ENCODE measurements at places on chromosomes 6 and 20.

DNA sequence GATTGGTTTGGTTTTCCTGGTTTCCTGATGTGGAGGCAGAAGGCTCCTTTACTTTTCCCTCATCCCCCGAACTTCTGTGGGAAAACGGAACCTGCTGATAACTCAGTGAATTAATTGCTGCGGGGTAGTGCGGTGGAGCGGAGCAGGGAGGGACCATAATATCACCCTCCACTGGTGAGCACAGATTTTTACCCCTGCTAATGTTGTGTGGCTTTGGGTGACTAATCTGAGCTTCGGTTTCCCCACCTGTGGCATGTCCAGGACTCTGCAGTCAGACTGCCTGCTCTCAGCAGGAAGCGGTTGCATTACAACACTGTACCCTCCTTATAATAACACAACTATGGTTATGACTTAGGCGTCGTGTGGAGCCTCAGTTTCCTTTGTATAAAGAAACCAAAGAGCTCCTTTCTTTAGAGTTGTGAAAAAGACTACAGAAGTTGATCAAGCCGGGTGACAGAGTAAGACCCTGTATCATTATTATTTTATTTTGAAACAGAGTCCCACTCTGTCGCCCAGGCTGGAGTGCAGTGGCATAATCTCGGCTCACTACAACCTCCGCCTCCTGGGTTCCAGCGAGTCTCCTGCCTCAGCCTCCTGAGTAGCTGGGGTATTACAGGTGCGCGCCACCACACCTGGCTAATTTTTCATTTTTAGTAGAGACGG, 2.2 kb upstream of the ID1 start:
- no peak for DNase-seq

GRCh38 chr6:165952514-165952913, 215.1 kb downstream of the TBXT start:
- no peak for DNase-seq

DNA sequence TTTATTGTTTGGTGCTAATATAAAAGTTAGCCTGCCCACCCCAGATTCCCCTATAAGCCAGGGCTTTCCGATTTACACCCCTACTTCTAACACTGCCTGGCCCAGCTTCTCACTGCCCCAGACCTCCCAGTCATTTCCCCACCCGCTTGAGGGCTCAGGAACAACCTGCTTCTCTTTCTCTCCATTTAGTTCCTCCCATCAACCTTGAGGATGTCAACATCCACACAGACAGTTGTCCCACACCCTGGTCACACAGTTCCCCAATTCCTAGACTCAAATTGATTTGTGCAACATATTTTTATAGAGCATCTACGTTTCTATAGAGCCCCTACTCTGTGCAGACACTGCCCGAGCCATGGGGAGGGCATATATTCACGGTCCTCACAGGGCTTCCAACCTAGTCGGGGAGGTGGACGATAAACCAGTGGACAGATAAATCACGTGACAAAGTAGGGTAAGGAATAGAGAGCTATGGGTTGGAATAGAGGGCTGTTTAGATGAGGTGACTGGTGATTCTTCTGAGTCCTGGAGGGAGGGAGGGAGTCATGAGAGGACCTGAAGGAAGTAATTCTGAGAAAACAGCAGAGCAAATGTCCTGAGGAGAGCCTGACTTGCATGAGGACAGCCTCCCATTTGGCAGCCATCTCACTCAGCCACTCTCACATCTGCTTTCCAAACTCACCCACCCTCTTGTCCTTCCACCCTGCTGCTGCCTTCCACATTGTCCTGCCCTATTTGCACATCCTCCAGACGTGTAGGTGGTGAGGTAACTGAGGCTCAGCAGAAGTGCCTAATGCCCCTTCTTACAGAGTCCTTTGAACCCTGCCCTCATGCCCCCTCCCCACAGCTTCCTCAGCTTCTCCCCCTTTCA, 6.3 kb downstream of the GABRR2 start:
- DNase-seq = no peak

GRCh38 chr20:53918949-53919361, 151.4 kb downstream of the BCAS1 start:
- no peak for DNase-seq

- DNase-seq = no peak
Observed at GRCh38 chr6:38034274-38034914, 214.9 kb downstream of the ZFAND3 start.

DNA sequence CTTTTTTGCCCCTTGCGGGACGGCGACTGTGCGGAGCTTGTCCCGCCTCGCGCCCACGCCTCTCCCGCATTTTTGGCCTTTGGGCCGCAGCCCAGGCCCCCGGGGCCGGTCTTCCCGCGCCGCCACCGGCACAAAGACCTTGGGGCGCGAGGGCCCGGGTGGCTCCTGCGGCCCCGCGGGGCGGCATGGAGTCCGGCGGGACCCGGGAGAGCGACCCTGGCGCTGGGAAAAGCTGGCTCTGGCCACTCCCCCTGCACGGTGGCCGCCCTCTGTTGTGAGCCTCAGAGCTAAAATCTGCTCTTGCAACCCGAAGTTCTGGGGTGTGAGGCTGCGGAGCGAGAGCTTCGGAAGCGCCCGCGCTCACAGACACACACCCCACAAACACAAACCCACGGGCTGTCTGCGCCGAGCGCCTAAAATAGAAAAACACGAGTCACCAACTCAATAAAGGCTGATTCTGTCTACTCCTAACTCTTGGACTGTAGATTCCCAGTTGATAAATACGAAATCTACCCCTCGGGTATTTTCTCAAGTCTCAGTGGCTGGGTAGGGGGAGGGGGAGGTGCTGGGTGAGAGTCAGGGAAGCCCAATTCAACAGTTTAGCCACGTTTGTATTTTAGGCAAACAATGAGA, 496 bp upstream of the BEND3 start:
- DNase-seq = peak; percentile 35

DNA sequence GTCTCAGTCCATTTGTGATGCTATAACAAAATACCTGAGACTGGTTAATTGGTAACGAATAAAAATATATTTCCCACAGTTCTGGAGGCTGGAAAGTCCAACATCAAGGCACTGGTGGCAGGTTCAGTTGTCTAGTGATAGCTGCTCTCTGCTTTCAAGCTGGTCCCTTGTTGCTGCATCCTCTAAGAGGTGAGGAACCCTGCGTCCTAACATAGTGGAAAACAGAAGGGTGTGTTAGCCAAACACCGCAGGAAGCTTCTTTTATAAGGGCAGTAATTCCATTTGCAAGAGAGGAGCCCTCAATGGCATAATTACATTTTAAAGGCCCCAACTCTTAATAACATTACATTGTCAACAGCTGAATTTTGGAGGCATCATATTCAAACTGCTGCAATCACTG, 372.7 kb downstream of the ADGRB3 start:
- no peak for DNase-seq

DNA sequence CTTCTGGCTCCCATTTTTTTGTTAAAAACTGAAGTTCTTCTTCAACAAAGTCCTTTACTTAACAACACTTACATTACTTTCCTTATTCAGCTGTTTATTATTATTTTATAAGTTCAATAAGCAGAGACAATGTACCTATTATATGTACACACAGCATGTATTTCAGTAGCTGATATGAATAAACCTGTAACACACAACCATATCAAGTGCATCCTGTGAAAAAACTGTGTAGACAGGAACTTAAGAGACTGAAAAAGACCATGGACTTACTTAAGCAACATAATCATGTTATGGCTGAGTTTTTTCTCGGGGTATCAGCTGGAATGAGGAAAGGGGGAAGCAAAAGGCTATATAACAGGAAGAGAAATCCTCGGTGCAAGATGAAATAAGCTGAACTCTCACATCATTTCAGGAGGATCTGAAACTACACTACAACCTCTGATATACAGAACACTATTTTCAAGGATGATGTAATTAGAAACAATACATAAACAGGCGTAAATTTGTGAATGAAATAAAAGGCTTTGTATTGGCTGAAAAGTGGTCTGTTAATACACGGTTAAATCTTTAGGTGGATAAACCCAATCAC, 70.9 kb downstream of the REV3L start:
- no peak for DNase-seq

- DNase-seq = no peak
Observed at GRCh38 chr20:1491281-1491840, at the start of gene SIRPB2. TSS of gene SIRPB2 (minus strand) at chr20:1491420. CDS start at chr20:1491359, 61 bp downstream.

DNA sequence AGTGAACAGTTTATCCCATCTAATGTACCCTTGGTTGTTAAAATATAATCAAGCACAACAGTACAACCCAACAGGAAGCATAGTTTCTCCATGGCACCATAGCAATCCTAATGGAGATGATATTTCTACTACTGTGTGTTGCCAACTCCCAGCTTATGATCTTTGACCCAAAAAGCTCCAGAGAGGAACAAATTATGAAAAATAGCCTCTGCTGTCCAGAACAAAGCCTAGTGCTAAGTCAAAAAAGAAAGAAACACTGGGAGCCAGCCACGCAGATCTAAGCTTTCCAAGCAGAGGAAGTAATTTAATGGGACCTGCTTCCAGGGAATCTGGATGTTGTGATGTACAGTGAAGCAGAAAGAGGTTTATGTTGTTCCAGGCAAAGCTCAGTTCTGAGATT, 52.2 kb upstream of the TASP1 start:
- no peak for DNase-seq

DNA sequence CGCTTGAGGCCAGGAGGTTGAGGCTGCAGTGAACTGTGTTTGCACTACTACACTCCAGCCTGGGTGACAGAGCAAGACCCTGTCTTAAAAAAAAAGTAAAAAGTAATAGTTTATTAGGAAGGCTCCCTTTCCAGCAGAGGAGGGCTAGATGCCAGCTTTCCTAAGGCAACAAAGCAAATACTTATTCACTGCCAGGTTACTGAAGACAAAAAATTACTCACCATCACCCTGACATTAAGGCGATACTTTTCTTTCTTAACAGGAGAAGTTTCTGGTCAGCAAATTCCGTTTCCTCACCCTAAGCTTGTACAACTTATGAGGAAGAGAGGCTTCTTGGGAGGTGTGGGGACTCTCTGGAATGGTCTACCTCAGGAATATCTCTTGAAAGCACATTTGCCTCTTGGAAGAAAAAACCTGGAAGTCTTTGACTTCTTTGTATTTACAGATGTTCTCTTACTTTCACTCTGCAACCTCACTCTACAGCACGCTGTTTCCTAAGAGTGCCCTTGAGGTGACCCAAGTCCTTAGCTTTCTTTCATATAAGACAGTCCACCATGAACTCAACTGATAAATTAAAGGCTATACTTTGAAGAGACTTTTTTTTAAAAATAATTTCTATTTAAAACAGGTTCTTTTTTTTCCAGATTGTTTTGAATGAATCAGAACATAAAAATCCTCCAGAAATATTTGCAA, 52.9 kb upstream of the TRAF3IP2 start:
- no peak for DNase-seq

DNA sequence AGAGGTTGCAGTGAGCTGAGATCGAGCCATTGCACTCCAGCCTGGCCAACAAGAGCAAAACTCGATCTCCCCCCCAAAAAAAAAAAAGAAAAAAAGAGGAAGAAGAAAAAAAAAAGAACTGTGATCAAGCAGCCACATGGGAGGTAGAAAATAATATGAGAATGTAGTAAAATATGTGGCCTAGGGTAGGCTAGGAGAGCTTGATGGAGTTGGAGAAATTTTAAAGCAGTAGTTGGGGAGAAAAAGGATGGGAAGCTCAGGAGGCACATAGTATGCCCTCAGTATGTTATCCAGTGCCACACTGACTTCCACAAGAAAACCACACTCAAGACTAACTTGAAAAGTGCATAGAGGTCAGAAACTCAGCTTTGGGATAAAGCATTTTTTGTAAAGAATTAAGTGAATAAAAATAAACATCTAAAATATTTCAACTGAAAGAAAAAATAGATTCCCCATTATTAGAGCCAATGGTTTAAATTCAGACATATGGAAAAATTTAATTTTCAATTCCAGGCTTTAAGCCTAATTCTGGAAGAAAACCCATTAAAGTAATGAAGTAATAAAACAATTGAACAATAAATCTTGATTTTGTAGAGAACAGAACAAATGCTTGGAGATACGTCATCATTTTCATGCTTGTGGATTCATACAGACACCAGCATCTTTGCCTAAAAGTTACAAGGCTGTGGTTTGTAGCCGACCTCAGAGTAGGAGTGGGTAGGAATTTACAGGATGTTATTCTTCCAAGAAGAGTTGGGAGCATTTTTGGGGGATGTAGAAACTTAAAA, 34.7 kb downstream of the PLEKHG1 start:
- no peak for DNase-seq

DNA sequence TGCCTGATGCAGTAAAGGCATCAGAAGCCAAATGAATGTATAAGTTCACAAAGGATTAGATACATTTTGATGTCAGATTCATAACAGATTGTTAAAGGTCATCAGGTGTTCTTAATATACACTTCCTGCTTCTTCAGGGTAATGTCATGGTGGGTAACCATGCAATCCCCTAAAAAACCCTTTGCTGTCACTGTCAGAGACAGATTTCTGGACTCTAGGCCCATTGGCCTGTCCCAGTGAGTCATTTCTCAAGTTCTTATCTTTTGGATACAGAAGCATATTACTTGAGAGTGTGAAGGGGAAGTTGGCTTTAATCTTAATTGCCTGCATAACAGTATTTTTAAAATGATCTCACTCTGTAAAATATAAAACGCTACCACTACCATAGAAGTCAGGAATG, 895.6 kb upstream of the MAP3K7 start:
- DNase-seq = no peak

GRCh38 chr6:37934276-37934675, 114.7 kb downstream of the ZFAND3 start:
- no peak for DNase-seq

Data from RWPE1 (cell line).